Renal cortex interstitium (tissue), 15 donors: ENCODE measurements at places on chromosomes 2 and 18. TPM values are rescaled to one million over a fixed set of nuclear protein-coding genes. Genes with fewer than 3 reads are reported as not detected.

Gene CRYBA2
- polyA plus RNA-seq: not detected

DNA sequence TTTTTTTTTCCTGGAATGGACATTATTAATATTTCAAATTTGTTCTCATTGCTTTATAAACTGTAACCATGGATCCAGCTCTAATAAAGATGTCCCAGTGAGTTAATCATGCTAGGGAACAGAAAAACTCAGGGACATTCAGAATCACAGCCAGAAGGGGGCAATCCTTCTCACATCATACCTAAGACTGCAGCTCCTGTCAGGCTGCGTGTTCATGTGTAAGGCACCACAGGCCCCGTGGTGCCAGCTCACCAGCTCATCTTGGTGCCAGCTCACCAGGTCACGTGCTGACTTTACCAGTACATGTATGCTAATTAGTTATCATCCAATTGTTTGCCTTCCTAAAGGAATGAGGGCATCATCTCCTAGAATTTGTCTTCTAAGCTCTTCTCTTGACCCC, 84.7 kb upstream of the NEDD4L start:
- no peak for DNase-seq

- no peak for DNase-seq
Observed at GRCh38 chr2:84126530-84126929, 332.6 kb downstream of the SUCLG1 start.

Gene DNAH6
- polyA plus RNA-seq: 1.0 TPM

GRCh38 chr2:172350839-172351479, 76.4 kb upstream of the ITGA6 start:
- DNase-seq: no peak

GRCh38 chr2:32425719-32426141, 68.9 kb downstream of the BIRC6 start:
- DNase-seq: no peak

Gene CAPN14
- polyA plus RNA-seq: 0.06 TPM

DNA sequence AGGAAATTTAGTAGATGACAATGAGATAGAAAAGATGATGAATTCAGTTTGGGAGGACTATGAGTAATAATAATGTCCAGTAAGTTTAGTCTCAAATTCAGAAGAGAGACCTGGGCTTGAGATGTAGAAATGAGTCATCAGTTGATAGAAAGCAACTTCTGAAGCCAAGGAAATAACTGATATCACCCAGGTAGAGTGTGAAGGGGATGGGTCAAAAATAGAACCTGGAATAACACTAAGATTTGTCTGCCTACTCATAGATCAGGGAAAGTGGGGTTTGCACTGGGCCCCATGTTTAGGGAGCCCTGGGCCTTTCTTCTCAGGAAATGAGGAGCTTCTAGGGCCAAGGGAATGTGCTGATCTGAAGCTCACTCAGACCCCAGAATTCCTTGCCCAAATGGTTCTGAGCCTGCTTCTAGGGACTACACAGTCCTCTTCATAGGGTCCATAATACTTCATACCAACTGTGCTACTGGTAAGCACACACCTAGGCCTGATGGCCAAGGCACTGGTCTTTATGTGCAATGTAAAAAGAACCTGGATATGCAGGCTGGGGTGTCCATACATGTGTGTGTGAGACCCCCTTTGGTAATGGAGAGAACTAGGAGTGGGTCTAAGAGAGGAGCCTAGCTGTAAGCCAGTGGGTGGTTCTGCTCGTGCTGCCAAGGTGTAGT, 141.2 kb downstream of the IKZF2 start:
- DNase-seq: no peak

Gene SERPINB5
- polyA plus RNA-seq: not detected

- DNase-seq: no peak
Observed at GRCh38 chr2:12066116-12066515, 319.7 kb downstream of the LPIN1 start.

Gene GKN2
- polyA plus RNA-seq: not detected

GRCh38 chr2:36605273-36605672, 7.3 kb upstream of the FEZ2 start:
- no peak for DNase-seq

GRCh38 chr2:1741851-1742250, 2.5 kb downstream of the PXDN start:
- DNase-seq: no peak

DNA sequence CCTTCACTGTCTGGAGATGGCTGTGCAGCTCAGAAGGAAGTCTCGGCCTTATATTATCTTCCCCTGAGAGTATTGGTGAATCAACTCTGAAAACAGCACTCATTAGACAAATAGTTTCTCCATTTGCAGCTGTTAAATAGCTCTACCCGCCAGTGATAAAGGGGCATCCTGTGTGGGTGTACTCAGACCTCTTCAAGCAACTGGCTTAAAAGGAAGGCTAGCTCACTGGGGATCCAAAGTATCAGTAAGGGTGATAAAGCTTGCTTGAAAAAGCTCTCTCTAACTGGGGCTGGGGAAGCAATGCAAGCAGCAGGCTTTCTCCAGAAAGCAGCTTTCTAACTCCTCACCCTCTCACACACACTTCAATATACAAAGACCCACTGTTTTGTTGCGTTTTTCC, 64.9 kb upstream of the PSMD14 start:
- DNase-seq: no peak

DNA sequence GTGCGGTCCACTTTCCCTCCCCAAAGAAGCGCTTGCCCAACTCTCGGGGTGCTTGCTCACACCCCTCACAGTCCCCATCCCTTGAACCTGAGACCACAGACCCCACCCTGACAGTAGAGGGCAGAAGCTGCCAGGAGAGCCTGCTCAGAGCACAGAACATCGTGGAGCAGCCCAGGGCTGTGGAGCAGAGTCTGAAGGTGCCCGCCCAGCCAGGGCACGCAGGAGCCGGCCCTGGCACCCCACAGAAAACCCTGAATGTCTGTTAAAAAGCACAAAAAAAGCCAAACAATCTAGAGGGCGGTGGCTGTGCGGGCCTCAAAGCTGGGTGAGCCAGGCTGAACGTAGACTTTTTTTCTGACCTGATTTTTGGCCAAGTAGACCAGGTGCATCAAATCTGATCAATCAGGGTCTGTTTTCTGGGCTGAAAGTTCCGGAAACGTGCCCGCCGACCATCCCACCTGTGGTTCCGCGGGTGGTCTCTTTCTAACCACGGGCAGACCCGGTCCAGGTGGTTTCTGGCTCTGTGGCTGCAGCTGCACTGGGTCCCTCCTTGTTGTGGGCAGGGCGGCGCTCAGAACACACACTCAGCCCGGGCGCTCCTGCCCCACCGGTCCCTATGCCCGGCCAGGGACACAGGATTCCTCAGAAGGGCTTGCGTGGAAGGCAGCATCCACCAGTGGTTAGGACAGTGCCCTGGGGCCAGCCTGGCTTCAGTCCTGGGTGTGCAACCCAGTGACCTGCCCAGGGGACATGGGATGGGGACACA, 66.3 kb downstream of the SLC66A2 start:
- DNase-seq: no peak

DNA sequence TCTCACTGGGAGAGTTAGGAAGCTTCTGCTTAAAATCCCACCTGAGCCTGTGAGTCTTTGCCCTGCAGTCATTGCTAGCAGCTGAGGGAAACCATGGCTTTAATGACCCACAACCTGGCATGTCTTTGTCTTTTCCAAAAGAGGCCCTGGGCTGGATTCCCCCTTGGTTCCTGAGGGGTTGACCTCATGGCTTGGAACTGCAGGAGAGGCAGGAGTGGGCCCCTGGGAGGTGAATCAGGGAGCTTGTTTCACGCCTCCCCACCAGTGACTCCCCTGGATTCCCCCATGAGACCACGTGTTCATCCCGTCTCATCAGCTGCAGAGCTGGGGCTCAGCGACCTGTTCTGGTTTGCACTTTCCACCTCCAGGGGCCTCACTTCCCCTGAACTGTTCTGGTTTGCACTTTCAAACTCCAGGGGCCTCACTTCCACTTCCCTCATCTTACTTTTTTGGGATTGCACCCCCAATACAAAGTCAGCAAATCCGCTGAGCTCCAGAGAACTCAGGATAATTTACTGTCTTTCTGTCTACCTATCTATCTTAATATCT, 58.5 kb upstream of the TMEM18 start:
- no peak for DNase-seq

DNA sequence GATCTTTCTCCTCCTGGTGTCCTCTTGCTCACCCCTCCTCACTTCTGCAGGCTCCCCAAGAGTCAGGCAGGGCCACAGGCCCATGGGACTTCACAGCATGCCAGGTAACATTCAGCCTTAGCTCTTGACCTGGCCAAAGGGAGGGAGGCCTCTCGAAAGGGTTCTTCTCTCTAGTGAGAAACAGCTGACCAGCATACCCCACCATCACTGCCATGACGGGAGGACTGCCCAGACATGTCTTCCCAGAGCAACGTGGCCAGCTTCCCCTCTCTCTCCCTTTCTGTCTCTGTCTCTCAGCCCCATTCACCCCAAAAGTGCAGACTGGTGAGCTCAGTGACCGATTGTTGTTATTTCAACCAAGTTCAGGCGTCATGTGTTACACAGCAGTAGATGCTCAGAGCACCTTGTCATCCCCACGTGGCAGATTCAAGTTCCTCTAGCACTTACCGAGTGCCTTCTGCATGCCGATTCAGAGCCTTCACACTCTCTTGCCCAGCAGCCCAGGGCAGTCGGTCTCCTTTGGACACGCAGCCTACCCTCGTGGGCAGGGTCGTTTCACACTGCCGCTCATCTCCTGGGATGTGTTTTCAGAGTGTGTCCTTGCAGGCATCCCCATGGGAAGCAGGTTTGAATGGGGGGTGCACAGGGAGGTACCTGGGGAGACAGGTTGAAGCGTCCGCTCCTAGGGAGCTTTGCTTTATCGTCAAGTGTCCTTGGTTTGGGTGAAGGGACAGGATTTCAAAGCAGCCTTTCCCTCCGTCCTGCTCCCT, 259.9 kb downstream of the NDUFA10 start:
- no peak for DNase-seq

DNA sequence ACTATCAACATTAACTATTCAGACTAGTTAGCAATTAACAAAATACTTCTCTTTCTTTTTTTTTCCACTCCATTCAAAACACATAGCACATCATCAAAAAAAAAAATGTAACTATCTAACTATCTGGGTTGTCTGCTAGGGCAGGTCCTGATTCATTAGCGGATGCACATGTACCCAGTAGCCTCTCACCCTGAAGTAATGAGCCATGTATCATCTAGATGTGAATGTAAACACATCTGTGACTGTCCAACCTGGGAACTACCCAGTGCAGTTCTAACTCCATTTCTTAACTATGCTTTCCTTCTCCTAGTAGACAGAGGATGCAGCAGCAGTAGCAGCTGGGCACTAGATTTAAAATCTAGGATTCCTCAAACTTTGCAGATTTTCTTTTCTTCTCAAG, 183.1 kb upstream of the PIK3C3 start:
- no peak for DNase-seq

GRCh38 chr18:57352761-57353136, 392 bp downstream of the ST8SIA3 start:
- no peak for DNase-seq

DNA sequence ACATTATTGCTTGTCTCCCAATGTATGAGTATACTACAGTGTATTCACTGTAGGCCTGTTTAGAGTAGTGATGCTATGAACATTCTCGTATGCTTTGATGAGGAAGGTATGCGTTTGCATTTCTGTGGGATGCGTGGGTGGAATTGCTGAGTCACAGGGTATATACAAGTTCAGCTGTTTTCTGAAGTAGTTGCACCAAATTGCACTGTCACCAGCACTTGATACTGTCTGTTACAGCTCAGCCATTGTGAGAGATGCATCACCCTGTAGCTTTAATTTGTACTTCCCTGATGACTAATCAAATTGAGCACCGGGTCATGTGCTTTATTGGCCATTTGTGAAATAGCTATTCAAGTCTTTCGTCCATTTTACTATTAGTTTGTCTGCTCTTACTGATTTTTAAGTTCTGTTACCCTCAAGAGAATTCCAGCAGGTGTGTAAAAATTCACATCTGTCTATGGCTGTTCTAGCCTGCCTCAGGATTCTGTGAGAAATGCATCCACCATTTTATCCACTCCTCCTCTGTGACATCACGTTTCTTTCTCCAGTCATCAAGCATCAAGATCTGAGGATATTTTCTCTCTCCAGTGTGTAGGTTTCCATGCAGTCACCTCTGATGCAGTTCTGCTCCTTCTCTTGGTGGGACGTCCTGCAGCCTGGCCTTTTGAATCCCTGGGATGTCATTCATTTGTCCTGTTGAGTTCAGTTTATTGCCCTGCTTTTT, 72.5 kb downstream of the DGKD start:
- no peak for DNase-seq

GRCh38 chr2:128536925-128537620, 218.4 kb upstream of the HS6ST1 start:
- no peak for DNase-seq

Gene FASTKD1
- polyA plus RNA-seq: 40.6 TPM

DNA sequence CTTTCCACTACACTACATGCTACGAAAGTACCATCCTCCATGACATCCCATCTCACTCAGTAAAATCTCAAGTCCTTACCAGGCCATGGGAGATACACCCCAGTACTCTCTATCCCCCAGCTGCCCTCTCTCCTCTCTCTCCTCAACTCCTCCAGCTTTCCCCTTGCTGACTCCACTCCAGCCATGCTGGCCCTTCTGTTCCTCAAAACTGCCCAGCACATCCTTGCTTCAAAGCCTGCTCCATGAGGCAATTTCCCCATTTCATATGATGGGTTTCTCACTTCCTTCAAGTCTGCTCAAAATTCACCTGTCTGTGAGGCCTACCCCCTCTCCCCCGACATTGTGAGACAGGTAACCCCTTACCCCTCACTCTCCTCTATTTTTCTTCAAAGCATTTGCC, 8.6 kb downstream of the CHN1 start:
- no peak for DNase-seq

DNA sequence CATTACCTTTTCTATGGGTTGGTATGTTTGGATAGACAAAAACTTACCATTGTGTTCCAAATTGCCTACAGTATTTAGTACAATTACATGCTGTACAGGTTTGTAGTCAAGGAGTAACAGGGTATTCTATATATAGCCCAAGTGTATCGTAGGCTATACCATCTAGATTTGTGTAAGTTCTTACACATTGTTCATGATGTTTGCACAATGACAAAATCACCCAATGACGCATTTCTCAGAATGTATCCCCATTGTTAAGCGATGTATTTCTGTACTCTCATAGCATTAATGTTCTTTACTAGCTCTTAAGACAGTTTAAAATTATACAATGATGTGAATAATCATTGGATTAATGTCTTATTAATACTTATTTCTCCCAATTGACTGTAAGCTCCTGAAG, 16.7 kb downstream of the TACR1 start:
- no peak for DNase-seq

DNA sequence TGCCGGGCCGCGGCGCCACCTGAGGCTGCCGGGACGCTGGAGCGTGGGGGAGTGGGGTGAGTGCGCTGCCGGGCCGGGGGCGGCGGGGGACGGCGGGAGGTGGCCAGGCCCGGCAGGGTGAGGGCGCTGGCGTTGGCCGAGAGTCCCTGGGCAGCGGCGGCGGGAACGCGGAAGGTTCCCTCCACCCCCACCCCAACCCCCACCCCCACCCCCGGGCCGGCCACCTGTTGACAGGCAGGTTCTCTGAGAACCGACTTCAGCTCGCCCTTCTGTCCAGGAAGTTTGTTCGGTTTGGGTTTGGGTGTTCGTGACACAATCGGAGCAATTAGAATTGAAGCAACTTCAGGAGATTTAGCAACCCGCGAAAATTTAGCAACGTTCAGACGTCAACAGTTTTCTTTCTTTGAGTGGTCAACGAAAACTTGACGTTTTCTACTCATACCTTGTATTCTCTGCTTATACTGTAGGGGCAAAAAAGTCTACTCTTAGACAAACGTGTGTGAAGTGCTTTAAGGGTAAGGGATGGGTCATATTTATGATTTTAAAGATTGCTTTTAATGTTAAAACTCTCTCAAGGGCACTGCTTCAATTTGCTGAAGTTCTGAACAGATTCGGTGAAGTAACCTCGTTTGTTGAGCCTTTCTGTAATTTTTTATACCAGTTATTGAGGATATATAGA, 9.3 kb downstream of the OTX1 start:
- no peak for DNase-seq

GRCh38 chr2:8030573-8031303, 651.1 kb upstream of the ID2 start:
- DNase-seq: no peak
